Omental fat pad (tissue), 4 donors: ENCODE measurements at places on chromosomes 1 and 21.

GRCh38 chr1:90573736-90574135 lies 143.4 kb downstream of the BARHL2 start:
- DNase-seq, result no peak

DNA sequence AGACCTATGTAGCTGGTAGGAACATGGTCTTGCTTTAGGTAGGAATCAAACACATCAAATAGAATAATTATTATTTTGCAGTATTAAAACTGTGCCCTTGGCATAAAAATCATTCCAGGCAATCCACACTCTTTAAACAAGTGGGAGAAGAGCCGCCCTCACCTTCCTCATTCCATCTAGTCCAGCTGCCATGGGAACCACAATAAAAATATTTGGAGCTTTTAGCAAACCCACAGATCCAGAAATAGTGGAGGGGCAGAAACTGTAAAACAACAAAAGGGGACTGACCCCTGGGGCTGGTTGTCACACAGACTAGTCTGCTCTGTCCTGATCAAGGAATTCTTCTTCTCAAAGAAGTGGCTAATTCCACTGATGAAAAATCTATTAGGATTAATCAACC lies 61.6 kb downstream of the PTPRC start:
- no peak for DNase-seq

DNA sequence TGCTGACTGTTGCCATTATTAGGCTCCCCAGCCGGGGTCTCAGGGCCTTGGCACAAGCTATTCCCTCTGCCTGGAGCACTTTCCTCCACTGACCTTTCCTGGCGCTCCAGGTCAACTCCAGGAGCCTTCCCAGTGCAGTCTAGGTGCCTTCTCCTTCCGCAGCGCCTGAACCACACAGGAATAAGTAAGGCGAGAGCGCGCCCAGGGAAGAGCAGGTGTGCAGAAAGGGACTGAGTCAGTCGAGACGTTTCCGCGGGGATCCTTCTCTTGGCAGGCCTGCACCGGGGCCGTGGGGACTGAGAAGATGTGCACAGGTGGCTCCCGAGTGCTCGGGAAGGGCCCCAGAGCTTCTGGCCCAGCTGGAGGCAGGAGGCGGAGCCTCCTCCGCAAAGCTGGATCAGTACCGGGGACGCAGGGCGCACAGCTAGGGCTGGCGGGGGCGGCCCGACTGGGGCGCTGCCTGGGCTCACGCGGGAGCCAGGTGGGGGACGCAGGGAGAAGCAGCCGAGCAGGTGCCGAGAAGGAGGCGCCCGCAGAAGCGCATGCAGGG lies 765 bp upstream of the BMP8A start:
- no peak for DNase-seq

DNA sequence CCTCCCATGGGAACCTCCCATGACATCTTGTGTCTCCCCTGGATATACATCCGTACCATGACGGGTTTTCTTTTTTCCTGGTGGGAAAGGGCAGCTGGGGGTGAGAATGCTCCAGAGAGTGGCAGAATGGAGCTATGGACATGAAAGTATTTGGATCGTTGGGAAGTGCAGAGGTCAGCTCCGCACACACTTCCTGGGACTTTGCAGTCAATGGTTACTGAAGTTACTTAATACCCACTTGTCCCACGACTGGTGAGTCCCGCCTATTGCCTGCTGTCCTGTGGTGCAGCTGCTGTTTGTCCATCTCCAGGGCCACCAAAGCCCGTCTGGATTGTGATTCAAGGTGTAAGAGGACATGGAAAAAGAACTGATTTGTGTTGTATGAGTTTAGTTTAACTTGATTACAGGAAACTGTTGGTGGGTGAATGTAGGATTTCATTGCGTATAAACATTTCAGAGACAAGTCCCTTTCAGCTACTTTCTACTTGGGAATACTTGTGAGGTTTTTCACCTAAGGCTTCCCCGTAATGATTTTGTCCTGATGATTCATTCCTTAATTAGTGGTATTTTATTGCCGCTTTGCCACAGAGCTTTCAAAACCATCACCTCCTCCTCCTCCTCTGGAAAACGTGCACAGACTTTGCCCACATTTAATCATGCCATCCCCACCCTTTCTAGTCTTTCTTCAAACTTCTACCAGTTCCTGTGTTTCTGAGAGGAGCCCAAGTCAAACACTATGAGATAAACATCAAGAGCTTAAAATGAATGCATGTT lies 308.8 kb downstream of the KIF26B start:
- DNase-seq, result no peak

DNA sequence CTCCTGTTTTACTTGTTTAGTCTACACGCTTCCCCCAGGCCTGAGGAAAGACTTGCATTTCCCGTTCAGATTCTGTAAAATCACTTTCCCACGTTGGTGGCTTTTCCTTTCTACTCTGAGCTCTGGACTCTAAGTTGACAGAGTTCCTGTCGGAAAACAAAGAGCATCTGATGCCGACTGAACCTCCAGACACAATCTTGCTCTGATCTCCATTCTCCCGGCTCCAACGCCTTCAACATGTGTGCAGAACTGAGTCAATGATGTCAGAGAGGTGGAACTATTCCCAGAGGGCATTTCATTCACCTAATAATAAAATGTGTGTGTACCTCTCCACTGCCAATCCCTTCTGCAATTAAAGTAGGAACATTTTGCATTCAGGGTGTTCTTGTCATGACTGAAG lies 147.7 kb downstream of the MIS18A start:
- no peak for DNase-seq

DNA sequence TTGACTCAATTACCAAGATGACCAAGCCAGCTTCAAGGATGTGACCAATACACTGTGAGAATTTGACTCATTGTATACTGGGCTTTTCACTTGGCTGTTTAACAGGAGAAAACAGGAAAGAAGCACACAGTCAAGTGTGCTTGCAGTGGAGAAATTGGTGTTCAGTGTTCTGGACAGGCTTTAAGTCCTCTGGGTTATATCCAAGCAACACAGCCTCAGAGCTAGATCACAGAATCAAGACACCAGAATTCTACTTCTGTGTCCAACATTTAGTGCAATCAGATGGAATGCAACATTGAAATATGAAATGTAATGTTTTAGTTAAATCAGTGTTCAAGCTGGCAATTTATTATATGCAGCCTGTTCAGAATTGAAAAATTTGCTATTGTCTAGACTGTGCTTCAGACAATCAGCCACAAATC lies 694.4 kb downstream of the LTN1 start:
- DNase-seq, result no peak

DNA sequence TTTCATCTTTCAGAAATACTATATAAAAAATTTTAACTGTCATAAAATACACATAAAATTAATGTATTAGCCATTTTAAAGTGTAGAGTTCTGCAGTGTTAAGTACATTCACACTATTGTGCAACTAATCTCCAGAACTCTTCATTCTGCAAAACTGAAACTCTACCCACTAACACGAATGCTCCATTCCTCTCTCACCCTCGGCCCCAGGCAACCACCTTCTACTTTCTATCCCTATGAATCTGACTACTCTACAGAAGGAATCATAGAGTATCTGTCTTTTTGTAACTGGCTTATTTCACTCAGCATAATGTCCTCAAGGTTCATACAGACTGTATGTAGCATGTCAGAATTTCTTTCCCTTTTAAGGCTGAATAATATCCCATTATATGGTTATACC lies 43.4 kb downstream of the LTN1 start:
- DNase-seq, result no peak

DNA sequence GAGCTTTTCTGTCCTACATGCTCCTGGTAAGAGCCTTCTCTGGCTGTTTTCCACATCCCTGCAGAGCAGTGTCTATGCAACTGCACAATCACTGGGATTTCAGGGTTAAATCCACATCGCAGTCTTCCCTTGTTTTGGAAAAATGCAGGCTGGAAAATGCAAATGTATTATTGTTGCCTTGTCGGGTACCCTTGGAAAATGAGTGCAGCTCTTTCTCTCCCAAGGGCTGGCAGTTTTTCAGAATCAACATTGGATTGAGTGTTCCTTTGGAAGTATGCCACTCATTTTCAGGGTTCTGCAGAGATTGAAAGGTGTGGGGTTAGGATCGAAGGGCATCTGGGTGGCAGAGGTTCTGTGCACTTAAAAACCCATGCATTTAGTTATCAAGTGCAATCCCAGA lies 3.2 kb downstream of the NOS1AP start:
- no peak for DNase-seq

DNA sequence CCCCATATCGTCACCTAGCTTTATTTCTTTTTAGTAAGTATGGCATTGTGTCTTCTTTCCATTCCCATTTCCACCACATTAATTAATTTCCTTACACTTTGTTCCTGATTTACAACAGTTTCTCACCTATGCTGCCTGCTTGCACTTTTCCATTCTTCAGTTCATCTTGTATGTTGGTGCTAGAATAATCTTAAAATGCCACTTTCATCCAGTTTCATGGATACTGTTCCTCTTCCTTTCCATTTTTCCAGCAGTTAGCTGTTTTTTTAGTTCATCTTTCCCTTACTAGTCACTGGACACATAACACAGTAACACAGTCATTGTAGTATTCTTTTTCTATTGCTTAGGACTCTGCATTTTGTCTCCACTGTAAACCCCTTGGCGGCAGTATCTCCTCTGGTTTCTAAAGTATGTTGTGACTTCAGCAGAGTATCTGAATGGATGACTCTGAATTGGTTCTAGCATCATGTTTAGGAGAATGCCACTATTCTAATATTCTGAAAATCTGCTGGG lies 2.1 kb downstream of the CDC7 start:
- DNase-seq, result no peak

- no peak for DNase-seq
These were observed 40.4 kb upstream of the GJA5 start for GRCh38 chr1:147800804-147801203.

DNA sequence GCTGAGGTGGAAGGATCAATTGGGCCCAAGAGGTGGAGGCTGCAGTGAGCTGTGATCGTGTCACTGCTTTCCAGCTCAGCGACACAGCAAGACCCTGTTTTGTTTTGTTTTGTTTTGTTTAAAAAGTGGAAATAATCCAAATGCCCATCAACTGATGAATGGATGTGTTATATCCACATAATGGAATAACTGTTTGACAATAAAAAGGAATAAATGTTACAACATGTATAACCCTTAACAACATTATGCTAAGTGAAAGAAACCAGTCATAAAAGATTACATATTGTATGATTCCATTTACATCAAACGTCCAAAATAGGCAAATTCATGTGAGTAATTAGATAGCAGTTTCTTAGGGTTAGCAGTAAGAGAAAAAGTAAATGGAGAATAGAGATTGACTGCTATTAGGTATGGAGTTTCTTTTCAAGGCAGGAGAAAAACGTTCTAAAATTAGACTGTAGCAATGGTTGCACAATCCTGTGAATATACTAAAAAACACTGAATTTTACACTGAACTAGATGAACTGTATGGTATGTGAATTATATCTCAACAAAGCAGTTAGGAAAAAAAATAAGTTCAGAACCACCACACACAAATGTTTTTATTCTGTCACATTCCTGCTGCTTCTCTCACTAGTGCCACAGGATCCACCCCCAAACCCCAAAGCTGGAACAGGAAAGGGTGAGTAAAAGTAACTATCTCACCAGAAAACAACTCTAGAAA lies 15.7 kb downstream of the FOXJ3 start:
- DNase-seq, result no peak

- DNase-seq, result no peak
These were observed 14.0 kb upstream of the ETV3L start for GRCh38 chr1:157113631-157114030.

DNA sequence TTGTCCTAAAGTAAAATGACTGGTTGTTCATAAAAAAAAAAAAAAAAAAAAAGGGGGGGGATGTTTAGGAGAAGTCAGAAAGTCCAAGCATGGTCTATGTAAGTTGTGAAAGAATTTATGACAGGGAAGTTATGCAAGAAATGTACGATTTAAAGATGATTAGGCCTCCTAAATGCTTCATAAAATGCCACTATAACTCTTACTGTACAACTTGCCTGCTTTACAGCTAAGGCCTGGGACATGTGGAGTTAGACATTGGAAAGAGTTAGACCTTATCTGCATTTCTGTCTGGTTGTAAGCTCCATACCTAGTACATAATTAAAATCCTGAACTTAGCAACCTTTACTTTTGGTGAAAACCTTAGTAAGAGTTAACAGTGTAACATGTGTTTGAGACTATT lies 150.0 kb downstream of the TPR start:
- no peak for DNase-seq

GRCh38 chr1:23865543-23865930 lies 2.6 kb downstream of the FUCA1 start:
- no peak for DNase-seq

GRCh38 chr1:99239690-99240089 lies 24.6 kb upstream of the PLPPR4 start:
- no peak for DNase-seq

DNA sequence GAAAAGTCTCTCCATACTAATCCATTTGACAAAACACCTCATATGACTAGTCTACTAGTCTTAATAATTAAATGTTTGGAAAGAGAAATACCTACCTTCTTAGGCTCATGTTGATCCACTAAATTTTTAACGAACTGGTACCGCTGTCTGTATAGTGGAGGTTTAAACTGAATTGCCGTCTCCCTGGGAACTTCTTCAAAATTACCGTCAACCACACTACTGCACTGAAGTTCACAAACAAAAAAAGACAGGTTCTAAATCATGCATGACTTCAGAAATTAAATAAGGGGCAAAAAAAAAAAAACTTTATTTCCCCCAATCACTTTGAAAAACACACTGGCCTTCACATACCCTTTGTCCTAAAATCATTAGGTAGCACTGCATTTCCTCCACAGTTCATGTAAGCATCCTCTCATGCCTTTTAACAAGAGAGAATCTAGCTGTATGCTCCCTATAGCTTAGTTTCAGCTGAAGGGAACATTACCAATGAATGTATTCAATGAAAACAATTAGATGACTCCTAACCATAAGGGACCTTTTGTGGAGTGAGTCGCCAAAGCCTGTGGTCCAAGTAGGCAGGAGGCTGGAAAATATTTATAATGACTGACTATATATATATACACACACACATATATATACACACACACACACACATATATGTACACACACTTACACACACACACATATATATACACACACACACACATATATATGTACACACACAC lies 3.4 kb downstream of the HENMT1 start:
- no peak for DNase-seq

- no peak for DNase-seq
These were observed 114.5 kb upstream of the SOD1 start for GRCh38 chr21:31545036-31545435.

GRCh38 chr1:182555493-182555892 lies 33.6 kb downstream of the RNASEL start:
- DNase-seq, result no peak

GRCh38 chr1:222117809-222118208 lies 375.9 kb upstream of the DUSP10 start:
- DNase-seq, result no peak

DNA sequence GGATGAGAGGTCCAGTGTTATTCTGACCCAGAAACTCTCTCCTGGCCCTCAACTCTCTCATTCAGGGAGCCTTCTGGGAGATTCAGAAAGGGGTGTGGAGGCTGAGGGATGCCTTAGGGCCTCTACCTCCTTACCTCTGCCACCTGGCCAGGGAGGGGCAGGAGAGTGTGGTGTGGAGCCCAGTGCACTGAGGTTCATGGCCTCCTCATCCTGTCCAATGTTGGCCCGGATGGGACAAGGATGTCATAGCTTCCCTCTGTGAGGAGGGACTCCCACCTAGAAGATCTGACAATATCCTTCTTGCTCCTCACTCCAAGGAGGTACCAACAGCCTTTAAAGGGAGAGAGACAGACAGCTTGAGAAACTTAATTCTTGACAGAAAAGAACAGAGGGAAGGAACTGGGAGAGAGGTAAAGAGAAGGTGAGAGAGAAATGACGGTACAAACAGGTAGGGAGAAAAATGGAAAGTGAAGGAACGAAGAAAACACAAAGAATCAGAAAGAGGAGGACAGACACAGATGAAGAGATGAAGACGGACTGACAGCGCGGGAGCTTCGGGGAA lies 779 bp downstream of the BEND5 start:
- no peak for DNase-seq

GRCh38 chr1:238469146-238469631 lies 578.5 kb upstream of the ZP4 start:
- DNase-seq, result no peak
